GM04503 (cell line): ENCODE measurements at places on chromosomes 3 and 15.
A peak's percentile ranks its signal among the peaks of the same experiment; 100 is the strongest.

GRCh38 chr3:147361454-147362420, 44.6 kb downstream of the ZIC4 start:
- no peak for DNase-seq

- no peak for DNase-seq
Measured at GRCh38 chr15:61830536-61831330, 229.5 kb downstream of the VPS13C start.

GRCh38 chr3:132418916-132419315, 1.6 kb downstream of the DNAJC13 start:
- no peak for DNase-seq

- no peak for DNase-seq
Measured at GRCh38 chr15:101043911-101044624, 124.9 kb downstream of the LRRK1 start.

GRCh38 chr15:66115568-66116206, 137.9 kb downstream of the MEGF11 start:
- DNase-seq = no peak

GRCh38 chr3:188712248-188712924, 459.4 kb upstream of the TPRG1 start:
- no peak for DNase-seq

DNA sequence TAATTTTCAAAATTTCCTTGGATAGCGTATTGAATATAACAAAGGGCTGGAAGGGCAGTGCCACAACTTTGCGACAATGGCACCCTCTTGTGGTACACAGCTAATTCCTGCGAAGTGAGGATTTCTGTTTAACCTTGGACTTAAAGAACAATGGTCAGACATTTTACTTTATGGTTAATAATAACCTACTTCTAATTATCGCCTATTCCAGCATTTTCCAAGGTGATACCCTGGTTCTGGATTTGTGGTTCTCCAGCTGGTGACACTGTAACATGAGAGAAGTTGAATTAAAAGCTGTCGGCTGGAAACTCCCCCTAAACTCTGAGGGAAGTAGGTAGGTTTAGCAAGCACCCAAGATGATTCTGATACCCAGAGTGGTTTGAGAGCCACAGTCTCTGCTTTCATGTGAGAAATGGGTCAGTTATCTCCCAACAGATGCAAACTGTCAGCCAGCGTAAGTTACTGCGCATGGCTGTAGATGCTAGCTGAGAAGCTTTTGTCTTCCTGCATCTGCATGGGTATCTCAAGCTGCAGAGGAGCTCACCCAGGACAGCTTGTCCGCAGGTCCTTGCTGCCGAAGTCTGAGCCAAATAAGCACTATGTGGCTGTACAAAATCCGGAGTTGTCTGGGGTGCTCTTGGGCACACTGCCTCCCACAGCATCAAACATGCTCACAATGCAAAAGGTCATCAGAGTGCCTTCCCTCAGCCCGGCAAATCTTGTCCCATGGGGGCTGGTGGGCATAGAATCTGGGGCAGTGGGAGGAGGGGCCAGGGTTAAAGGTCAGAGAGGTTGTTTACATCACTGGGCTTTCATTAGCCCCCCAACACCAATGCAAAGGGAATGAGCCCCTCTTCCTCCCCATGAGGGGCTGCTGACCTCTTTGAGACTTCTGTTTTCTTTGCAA, 6.6 kb upstream of the CHSY1 start:
- no peak for DNase-seq

DNA sequence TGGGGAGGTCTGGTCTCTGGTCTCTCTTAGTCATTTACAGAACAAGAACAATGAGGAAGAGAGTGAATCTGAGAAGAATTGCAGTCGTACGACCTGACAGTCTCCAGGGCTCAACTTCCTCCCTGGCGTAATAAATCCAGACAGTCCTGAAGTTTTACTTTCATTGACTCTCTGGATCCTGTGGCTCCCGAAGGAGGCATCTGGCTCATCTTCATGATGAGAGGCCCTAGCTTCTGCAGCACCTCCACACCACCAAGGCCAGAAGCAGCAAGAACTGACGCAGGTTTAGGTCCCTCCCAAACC, 11.8 kb upstream of the CYFIP1 start:
- no peak for DNase-seq

DNA sequence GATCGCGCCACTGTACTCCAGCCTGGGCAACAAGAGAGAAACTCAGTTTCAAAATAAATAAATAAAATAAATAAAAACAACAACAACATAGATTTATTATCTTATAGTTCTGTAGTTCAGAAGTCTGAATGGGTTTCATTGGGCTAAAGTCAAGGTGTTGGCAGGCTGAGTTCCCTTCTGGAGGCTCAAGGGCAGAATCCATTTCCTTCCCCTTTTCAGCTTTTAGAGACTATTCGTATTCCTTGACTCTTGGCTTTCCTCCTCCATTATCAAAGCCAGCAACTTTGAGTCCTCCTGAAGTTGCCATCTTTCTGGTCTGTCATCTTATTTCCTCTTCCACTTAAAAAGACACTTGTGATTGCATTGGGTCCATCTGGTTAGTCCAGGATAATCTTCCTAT, 12.1 kb downstream of the BLM start:
- DNase-seq = no peak

GRCh38 chr15:98876451-98877369, 130.9 kb downstream of the PGPEP1L start:
- DNase-seq = no peak

DNA sequence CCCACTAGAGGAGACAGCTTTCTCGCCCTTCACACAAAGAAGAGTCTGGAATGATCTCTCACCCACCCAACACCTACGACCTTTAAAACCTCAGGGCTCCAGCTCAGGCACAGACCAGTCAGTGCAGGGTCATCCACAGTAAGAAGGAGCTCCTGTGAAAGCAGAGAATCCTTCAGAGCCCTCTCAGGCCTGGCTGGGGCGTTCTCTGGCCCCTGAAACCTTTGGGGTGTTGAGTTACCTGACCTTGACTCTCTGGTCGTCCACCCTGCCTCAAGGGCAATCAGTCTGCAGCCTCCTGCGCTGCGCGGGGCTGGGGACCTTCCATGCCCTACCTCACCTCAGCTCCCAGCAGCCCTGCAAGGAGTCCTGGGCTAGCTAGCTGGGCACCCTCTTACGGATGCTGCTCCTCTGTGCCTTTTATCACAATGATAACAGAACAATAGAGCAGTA, 106.2 kb downstream of the ADCY5 start:
- DNase-seq = no peak

- peak; percentile 42 for DNase-seq
Measured at GRCh38 chr3:186057594-186057993, 51.3 kb downstream of the ETV5 start.

DNA sequence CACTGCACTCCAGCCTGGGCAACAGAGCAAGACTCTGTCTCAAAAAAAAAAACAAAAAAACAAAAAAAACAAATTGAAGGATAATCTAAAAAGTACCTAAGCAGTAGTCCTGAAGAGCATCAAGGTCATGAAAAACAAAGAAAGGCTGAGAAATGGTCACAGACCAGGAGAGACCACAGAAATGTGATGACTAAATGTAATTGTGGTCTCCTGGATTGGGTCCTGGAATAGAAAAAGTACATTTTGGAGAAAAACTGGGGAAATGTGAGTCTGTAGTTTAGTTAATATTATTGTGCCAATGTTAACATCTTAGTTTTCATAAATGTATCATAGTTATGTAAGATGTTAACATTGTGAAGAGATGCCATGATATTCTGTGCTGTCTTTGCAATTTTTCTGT, 267.5 kb upstream of the NR2E3 start:
- no peak for DNase-seq

DNA sequence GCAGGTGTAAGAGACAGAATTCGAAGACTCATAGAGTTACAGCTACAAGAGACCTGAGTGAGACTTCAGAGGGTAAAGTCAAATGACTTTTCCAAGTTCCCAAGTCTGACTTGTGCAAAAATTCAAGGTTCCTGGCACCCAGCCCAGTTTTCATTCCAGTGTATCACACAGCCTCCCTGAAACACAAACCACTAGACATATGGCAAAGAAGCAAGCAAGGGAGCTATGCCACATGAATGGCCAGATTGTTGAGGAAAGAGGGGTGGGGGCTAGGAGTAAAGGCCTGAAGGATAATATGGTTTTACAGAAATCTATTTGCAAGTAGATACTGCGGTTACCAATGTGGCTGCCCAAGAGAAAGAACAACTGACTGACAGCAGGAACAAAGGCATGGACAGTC, 301.2 kb downstream of the MECOM start:
- DNase-seq = no peak

- DNase-seq = no peak
Measured at GRCh38 chr3:129599073-129599472, 7.4 kb downstream of the PLXND1 start.

- DNase-seq = no peak
Measured at GRCh38 chr3:138877226-138877625, 42.5 kb upstream of the PIK3CB start.

GRCh38 chr3:74217467-74217866, 397.0 kb downstream of the CNTN3 start:
- DNase-seq = no peak

DNA sequence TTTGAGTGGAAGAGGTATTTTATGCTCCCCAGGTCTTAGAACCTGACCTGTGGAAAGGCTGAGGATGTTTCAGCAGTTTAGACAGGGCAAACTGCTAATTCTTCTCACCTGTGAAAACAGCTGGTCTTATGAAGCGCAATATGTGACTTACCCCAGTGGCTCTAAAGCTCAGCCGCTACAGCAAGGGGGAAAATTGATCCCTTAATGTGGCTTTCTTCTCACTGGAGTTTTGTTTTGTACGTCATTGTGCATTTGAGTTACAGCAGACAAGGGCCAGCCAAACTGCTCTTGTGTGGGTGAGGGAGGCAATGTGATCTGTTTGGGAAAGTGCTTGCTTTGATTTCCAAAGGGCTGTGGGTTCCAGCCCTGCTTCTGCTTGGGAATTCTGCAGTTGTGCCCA, 293.4 kb upstream of the LRRFIP2 start:
- DNase-seq = no peak

- DNase-seq = no peak
Measured at GRCh38 chr15:37112971-37113670, 12.8 kb upstream of the MEIS2 start.

- no peak for DNase-seq
Measured at GRCh38 chr3:81268526-81268925, 492.9 kb downstream of the GBE1 start.

DNA sequence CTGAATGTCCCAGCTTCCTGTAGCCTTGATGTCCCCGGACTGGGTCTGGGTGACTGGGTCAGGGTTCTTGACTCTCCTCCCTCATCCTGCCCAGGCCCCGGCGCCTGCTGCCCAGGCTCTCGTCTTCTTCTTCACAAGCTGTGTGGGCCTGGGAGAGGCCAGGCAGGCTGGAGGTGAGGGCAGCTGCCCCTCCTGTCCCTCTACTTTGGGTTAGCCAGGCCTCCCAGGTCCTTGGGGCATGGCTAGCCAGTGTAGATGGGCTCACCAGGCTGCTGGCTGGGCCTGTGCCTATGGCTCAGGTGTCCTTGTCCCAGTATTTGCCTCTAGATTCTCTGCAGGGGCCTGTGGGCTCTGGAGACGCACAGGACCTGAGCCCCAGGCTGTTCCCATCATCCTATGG, 31.8 kb downstream of the TKT start:
- no peak for DNase-seq

GRCh38 chr3:38655708-38656300, 6.3 kb upstream of the SCN5A start:
- DNase-seq = no peak

DNA sequence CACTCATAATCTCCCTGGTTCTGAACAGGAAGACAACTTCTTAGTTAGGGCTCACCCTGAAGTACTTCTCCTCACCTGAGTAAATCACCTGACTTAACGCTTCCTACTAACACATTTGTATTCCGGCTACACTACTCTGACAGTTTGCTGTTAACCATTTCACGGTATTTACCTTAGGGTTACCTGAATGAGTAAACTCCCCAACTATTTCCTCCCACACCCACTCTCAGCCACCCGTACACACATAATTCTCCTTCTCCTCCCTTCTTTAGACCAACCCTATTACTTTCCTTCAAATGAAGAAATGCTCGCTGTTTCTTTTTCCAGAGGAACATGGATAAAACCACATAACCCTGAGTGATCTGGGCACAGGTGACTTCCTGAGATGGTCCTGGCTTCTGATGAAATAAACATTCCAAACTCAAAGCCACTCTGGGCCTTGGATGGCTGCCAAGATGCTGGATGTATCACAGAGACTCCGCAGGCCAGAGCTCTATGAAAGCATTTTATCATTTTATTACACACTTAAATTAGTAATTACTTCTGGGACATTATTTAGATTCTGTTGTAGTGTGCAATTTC, 183.6 kb upstream of the ATP11B start:
- no peak for DNase-seq

DNA sequence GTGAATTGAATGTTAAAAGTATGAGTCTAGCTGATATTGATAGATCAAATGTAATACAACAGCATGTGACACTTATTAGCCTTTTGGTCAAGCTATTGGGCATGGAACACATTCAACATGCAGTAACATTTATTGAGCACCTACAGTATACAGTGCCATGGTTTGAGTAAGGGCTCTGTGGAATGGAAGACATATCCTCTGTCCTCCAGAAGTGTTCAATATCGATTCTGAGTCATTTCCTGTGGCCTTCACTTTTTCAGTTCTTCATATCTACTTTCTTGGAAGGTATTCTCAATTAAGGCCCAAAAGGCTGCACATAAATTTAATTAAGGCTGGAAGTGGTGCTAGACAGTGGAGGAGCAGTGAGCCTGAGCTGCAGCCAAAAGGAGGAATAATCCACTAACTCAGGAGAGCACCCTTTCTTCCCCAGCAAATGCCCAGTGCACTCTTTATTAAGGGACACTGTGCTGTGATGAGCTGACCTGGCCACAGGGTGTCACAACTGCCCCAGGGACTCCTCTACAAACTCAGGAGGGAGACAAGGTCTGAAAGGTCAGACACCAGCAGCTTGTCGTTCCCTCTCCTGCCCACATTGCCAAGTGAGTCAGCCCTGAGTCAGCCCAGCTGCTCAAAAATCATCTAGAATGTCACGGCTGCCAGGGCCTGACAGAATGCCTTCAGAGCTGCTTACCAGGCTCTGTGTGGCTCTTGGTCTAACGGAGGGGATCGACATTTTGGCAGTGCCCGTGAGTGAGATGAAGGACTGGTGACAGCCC, 544.8 kb downstream of the AGBL1 start:
- peak; percentile 49 for DNase-seq

- DNase-seq = no peak
Measured at GRCh38 chr3:10982782-10983181, 9.8 kb upstream of the SLC6A1 start.

GRCh38 chr3:14524311-14524711, 15.8 kb downstream of the GRIP2 start:
- no peak for DNase-seq

DNA sequence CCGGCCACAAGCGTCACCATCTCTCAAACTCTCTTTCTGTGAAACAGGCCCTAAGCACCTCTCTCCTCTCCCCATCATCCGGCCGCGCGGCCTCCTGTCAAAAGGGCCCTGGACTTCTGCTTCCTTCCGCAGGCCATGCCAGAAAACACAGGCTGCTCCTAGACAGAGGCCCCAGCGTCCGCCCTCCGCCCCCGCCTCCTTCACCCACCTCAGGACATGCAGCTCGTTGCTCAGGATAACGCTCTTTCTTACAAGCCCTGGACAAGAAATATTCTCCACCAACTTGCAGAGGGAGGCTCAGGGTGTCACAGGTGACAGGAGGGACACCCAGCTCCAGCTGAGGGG, 212.0 kb downstream of the XXYLT1 start:
- DNase-seq = no peak

- no peak for DNase-seq
Measured at GRCh38 chr3:119173325-119173724, at the start of gene UPK1B. TSS of gene UPK1B (plus strand) at chr3:119173598. CDS start at chr3:119186742, 13,144 bp downstream.

- DNase-seq = peak; percentile 97
Measured at GRCh38 chr3:30511524-30512251, 94.7 kb upstream of the TGFBR2 start.
